Endothelial cell of umbilical vein (primary cell): ENCODE measurements at places on chromosomes 3 and 15. TPM values are rescaled to one million over a fixed set of nuclear protein-coding genes. Genes with fewer than 3 reads are reported as not detected.

DNA sequence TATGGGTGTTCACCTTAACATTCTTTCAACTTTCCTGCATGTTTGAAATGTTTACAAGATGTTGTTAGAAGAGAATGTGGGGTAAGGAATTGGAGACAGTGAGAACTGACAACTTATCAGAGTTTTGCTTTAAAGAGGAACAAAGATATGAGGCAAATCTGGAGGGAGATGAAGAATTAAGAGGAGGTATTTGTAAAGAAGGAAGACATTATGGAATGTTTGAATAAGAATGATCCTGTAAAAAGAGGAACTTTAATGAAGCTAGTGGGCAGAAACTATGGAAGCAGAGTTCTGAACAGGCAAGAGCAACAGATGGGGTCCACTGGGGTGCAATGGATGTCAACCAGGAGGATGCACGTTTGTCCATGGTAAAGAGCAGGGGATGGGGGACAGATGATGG is 27.7 kb downstream of the PLD1 start:
- H3K4me3 ChIP-seq: no peak overlapping the region
- H3K27ac ChIP-seq: peak overlapping the region; percentile 61
- H3K27me3 ChIP-seq: no peaks in the 10 kb centered on the region

- H3K27me3 ChIP-seq: no peaks in the 10 kb centered on the region
- no peaks in the 10 kb centered on the region for H3K36me3 ChIP-seq
- no peaks in the 10 kb centered on the region for H3K4me1 ChIP-seq
- DNase-seq: no peak
- no peak overlapping the region for H3K4me3 ChIP-seq
- no peak overlapping the region for H3K27ac ChIP-seq
These were observed 143.2 kb downstream of the DNAJB8 start for GRCh38 chr3:128323206-128324081.

DNA sequence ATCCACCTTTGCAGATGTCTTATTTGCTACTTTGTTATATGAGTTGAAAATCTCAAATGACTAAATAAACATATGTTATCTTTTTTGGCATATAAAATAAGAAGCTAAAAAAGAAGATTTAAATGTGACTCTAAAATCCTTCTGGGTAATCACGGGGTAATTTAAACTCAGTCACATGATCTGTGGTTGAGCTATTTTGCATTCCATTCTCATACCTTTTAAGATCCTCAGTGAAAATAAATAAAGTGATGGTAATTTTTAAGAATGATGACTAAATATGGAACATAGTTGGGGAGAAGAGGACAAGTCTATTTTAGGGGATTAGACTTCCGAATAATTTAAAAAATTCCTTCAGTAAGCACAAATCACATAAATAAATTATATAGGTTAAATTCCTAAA is 1076.8 kb downstream of the TUSC7 start:
- DNase-seq: no peak
- no peaks in the 10 kb centered on the region for H3K27me3 ChIP-seq
- H3K4me3 ChIP-seq: no peak overlapping the region

- H3K27me3 ChIP-seq: peaks cover 30% of the 10 kb centered on the region
- H3K4me1 ChIP-seq: no peaks in the 10 kb centered on the region
- no peak overlapping the region for H3K4me3 ChIP-seq
- no peak for DNase-seq
These were observed 1.3 kb downstream of the DGKG start for GRCh38 chr3:186360779-186361178.

DNA sequence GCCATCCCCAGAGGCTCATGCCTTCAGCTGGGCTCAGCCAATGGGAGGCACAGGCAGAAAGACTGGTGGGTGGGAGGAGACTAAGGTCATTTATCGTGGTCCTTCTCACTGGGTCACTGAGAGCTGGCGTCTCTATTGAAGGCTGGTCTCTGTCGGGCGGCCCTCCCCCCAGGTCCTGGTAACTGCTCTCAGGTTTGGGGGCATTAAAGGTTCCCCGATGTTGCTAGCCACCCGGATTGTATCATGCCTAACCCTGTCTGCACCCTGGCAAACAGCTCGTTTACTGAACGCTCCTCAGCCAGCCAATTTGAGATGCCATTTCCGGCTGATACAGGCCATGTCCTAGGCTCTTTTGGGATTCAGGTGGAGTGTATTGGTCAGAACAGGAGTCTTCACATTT is 10.5 kb downstream of the SELENOS start:
- no peak overlapping the region for H3K4me3 ChIP-seq
- peaks cover 12% of the 10 kb centered on the region for H3K4me1 ChIP-seq
- no peak for DNase-seq
- H3K27ac ChIP-seq: no peak overlapping the region

DNA sequence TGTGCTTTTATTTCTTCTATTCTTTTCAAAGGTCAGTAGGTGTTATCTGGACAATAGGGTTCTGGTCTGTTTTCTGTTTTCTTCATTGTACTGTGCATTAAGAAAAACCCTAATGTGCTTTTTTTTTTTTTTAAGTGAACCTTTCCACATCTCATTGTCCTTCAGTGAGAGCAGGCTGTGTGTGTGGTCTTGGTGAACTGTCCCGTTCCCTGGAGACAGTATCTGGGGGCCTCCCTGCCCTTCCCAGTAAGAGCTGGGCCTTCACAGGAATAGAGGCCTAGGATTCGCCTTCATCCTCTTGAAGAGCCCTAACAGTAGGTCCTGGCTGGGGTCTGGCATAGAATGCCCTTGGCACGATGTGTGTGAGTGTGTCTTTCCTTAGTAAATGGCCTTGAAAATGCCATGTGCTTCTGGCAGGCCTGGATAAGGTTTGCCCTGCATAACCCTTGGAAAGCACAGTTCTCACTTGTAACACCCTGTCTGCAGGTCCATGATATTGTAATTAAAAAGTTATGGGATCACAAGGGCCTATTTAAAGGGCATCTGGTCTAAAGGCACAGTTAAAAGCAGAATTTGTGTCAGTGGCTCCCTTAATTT is 81.2 kb downstream of the IGF1R start:
- H3K4me1 ChIP-seq: peaks cover 35% of the 10 kb centered on the region
- no peaks in the 10 kb centered on the region for H3K27me3 ChIP-seq
- no peak overlapping the region for H3K4me3 ChIP-seq
- DNase-seq: peak; percentile 44

DNA sequence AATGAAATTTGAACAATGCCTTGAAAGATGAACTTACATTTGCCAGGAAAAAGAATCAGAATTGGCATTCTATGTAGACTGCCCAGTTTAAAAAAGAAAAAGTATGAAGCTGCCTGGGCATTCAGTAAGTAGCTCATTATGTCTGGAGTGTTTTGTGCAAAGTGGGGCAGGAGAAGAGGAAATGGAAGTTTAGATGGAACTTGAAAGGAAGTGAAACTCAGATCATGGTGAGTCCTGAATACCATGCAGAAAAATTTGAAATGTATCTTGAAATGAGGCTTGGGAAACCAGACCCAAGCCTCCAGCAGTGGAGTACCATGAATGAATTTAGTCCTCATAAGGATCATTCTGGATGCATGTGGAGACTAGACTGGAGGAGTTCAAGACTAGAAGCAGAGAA is 4.8 kb upstream of the MORC1 start:
- H3K36me3 ChIP-seq: no peaks in the 10 kb centered on the region
- no peak overlapping the region for H3K27ac ChIP-seq
- no peak overlapping the region for H3K4me3 ChIP-seq
- H3K27me3 ChIP-seq: no peaks in the 10 kb centered on the region

DNA sequence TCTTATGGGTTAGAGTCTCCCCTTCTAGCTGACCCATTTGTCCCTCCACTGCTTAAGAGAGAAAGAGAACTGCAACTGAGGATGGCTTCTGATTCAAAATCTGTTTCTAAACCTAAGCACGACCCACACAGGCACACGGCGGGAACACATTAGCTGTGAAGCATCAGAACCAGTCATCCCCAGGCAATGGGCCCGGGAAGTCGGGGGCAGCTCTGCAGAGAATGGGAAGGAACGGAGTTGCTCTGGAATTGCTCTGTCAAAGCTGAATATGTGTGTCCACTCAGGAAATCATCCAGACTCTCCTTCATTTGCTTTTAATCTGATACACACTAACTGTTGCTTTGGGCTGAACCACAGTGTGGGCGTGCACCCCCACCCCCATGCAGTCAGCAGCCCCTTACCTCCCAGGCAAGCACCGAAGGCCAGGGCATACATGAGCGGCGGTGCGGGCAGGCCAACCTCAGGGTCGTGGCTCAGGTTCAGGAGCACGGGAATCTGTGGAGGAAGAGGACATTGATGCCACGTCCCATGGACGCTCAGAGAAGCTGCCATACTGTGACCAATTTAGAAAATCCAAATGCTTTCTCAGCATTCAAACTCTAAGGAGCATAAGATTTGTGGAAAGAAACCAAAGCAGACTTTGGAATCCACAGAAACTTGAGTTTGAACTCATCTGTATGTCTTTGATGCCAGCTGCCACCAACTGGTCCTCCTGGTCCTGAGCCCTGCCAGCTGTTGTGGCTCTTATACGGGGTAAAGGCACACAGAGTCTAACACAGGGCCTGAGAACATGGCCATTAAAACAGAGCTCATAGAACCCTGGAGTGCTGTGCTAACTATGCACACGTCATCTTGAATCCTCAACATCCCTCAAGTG is 247.9 kb downstream of the OCA2 start:
- H3K27ac ChIP-seq: no peak overlapping the region
- H3K4me1 ChIP-seq: no peaks in the 10 kb centered on the region
- H3K4me3 ChIP-seq: no peak overlapping the region
- H3K27me3 ChIP-seq: no peaks in the 10 kb centered on the region

The ATP13A5 gene
- not detected in 2 replicates for total RNA-seq

The DPPA4 gene
- not detected in 2 replicates for total RNA-seq

The SHQ1 gene
- 19.7 and 20.6 TPM in 2 replicates for total RNA-seq

The CDCP1 gene
- total RNA-seq: 0.22 TPM in 1 of 2 replicates, not detected in the other

The SEMA5B gene
- total RNA-seq: 0.07 and 0.44 TPM in 2 replicates
